IPS-NIHi11 (cell line): ENCODE measurements at places on chromosomes 4 and X.
A peak's percentile ranks its signal among the peaks of the same experiment; 100 is the strongest.

- no peak for DNase-seq
Observed at GRCh38 chr4:107808572-107808971, 16.2 kb upstream of the SGMS2 start.

- no peak for DNase-seq
Observed at GRCh38 chr4:1544861-1545281, 138.6 kb upstream of the NKX1-1 start.

- DNase-seq = peak; percentile 73
Observed at GRCh38 chr4:4386736-4387392, at the start of gene NSG1. TSS of gene NSG1 (plus strand) at chr4:4387102. CDS start at chr4:4387630, 528 bp downstream.

DNA sequence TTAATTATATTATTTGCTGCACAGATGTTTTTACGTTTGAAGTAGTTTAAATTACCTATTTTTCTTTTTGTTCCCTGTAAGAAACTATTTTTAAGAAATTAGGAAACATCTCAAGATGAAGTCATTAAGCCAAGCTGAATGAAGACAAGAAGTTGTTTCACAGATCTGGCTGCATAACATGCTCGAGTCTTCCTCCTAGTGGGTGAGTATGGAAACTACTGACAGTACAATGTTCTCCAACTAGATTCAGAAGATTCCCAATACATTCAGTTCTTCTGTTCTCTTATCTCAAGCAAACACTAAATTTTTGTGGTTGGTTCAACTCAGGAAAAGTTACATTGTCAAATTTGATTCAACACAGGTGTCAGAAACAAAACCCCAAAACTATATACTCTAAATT, 256.8 kb upstream of the VCX start:
- peak; percentile 4 for DNase-seq

DNA sequence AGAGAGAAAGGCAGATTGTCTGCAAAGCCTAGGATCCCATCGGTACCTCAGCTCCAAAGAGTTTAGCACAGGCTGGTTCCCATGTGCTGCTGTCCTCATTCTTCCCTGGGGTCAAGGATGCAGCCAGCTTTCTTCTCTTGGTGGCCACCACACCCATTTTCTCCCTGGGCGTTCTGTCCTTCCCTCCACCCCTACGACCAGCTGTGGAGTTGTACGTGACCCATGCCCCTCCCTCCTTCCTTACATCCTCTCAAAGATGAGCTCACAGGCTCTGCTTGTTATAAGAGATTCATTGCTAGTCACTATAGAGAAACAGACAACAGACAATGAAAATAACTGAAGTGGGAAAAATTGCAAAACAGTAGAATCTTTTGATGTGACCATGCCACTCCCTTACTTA, 74.0 kb upstream of the KLF3 start:
- DNase-seq = no peak

DNA sequence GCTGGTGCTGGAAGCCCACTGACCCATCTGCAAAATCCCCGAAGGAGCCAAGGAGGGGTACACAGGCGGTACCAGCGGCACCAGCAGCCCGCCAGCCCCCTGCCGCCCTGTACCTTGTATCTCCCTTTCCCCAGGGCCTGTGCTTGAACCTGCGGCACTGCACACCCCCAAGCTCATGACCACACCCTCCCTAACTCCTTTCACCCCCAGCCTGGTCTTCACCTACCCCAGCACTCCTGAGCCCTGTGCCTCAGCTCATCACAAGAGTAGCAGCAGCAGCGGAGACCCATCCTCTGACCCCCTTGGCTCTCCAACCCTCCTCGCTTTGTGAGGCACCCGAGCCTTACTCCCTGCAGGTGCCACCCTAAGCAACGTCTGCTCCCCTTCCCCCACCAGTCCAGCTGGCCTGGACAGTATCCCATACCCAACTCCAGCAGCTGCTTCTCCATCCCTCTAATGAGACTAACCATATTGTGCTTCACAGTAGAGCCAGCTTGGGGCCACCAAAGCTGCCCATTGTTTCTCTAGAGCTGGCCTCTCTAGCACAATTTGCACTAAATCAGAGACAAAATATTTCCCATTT, 94.9 kb downstream of the LARP1B start:
- no peak for DNase-seq
